ENCODE measurements at places on chromosomes 5 and 9. TPM values are rescaled to one million over a fixed set of nuclear protein-coding genes. Genes with fewer than 3 reads are reported as not detected.

DNA sequence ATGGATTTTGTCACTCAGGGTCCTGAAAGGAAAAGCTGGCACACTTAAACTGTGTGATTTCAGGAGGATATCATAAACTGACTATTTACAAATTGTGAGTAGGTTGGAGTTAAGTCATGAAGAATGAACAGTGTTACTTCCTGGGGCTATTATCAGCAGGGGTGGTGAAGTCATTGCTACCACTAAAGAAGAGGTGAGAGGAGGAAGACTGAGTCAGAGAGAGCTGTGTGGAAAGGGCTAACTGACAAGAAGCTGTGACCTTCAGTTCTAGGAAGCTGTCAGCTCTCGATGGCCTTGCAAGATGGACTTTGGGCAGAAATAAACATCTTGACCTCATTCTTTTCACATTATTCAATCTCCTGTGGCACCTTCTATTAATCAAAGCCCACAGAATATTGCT, 72.3 kb upstream of the STARD4 start:
- no peaks in the 10 kb centered on the region for H3K27me3 ChIP-seq
- DNase-seq = no peak
- no peak overlapping the region for H3K27ac ChIP-seq
- no peaks in the 10 kb centered on the region for H3K4me1 ChIP-seq
- H3K36me3 ChIP-seq = no peaks in the 10 kb centered on the region
- H3K4me3 ChIP-seq = no peak overlapping the region

DNA sequence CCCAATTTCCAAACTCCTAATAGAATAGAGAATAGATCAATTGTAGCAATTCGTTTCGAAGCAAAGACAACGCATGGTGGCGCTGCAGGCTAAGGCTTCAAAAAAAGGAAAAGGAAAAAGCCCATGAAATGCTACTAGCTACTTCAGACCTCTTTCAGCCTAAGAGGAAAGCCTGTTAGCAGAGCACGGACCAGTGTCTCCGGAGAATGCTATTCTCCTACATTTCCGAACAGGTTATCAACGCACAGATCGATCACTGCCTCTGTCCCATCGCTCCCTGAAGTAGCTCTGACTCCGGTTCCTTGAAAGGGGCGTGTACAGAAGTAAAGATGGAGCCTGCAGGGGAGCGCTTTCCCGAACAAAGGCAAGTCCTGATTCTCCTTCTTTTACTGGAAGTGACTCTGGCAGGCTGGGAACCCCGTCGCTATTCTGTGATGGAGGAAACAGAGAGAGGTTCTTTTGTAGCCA, at the start of gene PCDHB15:
PCDHB15 (plus strand) TSS at position 146 of the 468 bp plus-strand sequence; CDS start at position 330, 184 bp downstream.
- peaks cover 40% of the 10 kb centered on the region for H3K36me3 ChIP-seq
- peaks cover 18% of the 10 kb centered on the region for H3K4me1 ChIP-seq
- peak within 1 kb of the TSS; percentile 85 for H3K4me3 ChIP-seq
- peak; percentile 85 for DNase-seq
- peak within 1 kb of the TSS; percentile 93 for H3K27ac ChIP-seq

- peaks cover 10% of the 10 kb centered on the region for H3K36me3 ChIP-seq
- peaks cover 5% of the 10 kb centered on the region for H3K4me1 ChIP-seq
- no peaks in the 10 kb centered on the region for H3K27me3 ChIP-seq
- DNase-seq = no peak
- no peak overlapping the region for H3K27ac ChIP-seq
Observed at GRCh38 chr9:128343855-128344254, 3.5 kb downstream of the SLC27A4 start.

DNA sequence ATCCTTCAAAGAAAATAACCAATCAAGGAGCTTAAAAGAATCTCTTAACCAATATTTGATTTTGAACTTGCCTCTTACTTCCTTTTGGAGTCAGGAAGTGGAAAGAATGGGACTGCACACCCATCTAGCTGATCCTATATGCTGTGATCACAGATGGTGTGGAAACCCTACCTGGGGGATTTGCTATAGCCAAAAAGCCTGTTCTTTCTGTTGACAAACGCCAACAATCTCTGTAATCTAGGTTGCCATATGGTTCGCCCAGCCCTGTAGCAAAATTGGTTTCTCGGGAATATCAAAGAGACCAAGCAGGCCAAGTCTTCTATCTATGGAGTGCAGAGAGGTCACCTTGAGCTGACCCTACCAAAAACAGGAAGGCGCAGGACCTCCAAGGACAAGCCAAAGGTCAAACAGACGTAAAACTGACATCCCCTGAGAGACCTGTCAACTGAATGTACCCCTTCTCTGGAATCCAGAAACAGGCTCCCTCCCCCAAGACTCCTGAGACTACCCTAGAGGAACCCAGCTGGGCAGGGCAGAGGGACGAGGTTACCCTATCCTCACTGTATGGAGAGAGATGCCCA, 19.4 kb downstream of the NRG2 start:
- H3K4me1 ChIP-seq = peaks cover 4% of the 10 kb centered on the region
- DNase-seq = no peak
- peaks cover 45% of the 10 kb centered on the region for H3K27me3 ChIP-seq
- no peak overlapping the region for H3K27ac ChIP-seq
- H3K36me3 ChIP-seq = no peaks in the 10 kb centered on the region
- peak overlapping the region; percentile 49 for H3K4me3 ChIP-seq

DNA sequence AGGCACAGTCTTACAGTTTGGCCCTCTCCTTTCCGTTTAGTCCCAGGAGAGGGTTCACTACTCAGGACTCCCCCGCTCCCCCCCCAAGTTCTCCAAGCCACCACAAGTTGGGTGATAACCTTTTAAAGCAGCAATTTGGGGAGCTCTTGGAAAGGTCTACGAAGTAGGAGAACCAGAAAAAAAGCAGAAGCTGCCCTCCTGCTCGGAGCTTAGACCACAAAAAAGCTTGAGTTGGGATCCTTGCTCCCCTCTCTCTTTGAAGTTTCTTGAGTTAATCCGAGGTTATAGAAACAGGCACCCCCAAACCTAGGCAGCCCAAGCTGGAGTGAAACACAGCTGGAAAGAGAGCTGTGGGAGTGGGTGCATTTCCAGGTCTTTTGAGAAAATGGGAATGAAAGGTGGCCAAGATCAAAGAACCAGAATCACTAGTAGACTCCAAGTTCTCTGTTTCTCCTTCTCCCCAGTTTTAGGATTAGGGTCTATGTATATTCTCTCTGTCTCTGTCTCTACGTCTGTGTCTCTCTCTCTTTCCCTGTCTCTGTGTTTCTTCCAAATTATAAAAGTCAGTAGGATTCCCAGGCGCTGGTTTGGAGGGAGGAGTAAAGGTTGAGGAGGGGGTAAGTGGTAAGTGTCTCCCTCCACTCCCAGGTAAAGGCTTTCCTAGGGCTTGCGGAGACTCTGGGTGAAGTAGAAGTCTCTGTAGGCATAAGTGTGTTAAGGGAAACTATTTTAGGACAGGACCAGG, 2.8 kb downstream of the LHX2 start:
- peaks cover 50% of the 10 kb centered on the region for H3K4me1 ChIP-seq
- no peak overlapping the region for H3K27ac ChIP-seq
- no peak for DNase-seq

DNA sequence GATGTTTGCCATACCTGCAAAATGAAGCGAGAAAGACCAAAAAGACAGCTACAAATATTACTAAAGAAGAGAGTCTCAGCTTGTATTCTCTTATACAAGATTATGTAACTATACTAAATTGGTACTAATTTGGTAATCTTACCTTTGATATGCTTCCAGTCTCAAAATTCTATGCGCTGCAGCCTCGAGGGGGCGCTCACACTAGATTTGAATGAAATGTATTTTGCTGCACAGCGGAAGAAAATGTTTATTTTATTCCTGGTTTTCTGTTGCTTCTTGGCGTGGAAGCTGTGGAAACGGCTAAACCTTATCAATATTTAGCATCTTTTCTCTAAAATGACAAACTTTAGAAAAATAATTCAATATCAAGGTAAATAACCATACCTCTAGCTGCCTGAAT, 267.0 kb upstream of the NUDT12 start:
- no peaks in the 10 kb centered on the region for H3K4me1 ChIP-seq
- no peak overlapping the region for H3K4me3 ChIP-seq
- H3K27ac ChIP-seq = no peak overlapping the region
- peak; percentile 68 for DNase-seq

GRCh38 chr5:144203750-144204596, 33.3 kb downstream of the KCTD16 start:
- peaks cover 12% of the 10 kb centered on the region for H3K4me1 ChIP-seq
- H3K36me3 ChIP-seq = no peaks in the 10 kb centered on the region
- H3K27ac ChIP-seq = no peak overlapping the region
- peaks cover 40% of the 10 kb centered on the region for H3K27me3 ChIP-seq

- no peak for DNase-seq
- H3K27ac ChIP-seq = peak overlapping the region; percentile 68
- H3K4me1 ChIP-seq = peaks cover 39% of the 10 kb centered on the region
- H3K4me3 ChIP-seq = no peak overlapping the region
- H3K27me3 ChIP-seq = peaks cover 32% of the 10 kb centered on the region
Observed at GRCh38 chr9:70046274-70047070, 2.8 kb downstream of the MAMDC2 start.

RUSC2 gene
- total RNA-seq = 8.7 TPM

LCN9 gene
- 1.7 TPM for total RNA-seq

Data from WTC11 (cell line).